Stimulated activated CD8-positive, alpha-beta memory T cell treated with anti-CD3 and anti-CD28 coated beads, Interleukin-2, amount 100 ng/mL, for 48 hours (primary cell): ENCODE measurements at places on chromosomes 4 and X.

DNA sequence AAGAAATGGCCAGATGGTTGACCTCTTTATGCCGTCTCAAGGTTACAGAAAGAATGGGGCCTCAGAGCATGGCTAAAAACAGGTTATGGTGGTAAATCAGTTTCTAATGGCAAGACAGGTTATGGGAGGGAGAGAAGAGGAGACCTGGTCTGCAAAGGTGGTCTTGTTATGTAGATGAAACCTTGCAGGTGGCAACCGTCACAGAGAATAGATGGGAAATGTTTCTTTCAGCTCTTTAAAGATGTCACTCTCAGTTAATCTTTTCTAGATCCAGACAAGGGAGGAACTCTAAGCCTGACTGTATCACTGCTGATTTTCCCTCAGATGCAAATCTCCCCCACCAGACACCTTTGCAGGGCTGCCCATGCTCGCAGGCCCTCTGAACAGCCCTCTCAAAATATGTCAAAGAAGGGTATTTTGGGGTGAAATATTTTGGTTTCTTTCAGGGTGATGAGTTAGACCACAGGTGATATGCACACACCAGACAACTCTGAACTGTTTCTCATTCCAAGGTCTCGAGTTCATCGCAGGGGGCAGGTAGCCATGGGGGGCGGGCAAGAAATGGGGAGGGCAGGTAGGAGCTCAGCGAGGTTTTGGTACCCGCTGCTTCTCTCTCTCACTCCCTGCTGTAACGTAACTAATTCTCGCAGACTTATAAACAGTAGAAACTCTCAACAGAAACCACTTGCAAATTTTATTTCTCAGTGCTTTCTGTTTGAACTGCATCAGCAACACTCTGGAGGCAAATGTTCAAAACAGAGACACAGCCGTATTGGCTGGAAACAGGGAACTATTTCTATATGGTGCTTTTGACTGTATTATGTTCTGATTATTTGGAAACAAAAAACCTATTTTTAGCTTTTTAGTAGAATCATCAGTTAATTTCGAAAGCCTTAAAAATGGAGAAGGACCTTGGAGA lies 32.4 kb downstream of the CASP3 start:
- DNase-seq = no peak

DNA sequence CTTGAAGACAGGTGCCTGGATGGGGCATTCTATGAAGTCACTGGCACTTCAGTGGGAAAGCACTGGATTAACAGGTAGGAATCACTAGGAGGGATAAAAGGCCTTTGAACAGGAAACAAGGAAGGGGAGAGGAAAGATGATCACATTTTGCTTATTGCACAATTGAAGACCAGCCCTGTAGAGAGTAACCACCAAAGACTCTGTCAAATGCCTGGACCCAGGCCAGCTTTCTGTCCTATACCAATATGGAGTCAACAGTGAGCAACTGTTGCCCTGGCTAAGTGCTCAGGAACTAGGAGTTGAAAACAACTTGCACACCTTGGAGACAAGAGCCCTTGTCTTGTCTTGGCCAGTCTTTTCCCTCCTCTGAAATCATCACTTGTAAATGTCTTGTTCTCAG lies 14.1 kb upstream of the RTL3 start:
- no peak for DNase-seq

GRCh38 chr4:111960241-111960667 lies 185.0 kb upstream of the FAM241A start:
- DNase-seq = no peak

DNA sequence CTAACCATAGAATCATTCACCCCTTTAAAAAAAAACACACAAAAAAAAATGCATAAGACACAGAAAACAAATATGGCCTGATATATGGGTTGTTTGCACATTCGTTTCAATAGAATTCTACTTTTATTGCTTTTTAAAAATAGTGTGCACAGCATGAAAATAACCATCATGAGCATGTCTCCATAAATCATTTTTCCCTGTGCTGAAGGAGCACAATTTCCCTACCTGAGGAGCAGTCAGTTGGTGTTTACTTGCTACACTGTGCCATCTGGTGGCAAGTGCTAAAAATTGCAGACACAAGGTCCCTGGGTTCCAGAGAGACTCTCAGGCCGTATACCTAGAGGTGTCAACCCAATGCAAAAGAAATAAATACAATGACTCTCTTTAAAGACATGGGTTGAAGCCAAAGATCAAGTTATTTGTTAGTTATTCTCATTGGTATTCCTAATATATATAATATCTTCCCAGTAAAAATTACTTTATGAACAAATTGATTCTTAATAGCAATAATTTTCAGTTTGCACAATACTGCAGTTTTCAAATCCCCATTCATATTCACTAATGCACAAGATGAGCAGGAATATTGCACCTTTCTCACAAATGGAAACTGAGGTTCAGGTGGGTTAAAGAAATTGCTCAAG lies 551.4 kb downstream of the IQCM start:
- DNase-seq = no peak

GRCh38 chr4:93981594-93981993 lies 153.0 kb downstream of the ATOH1 start:
- no peak for DNase-seq

- DNase-seq = no peak
These were observed 502.9 kb downstream of the ANKRD50 start for GRCh38 chr4:124209626-124210025.

DNA sequence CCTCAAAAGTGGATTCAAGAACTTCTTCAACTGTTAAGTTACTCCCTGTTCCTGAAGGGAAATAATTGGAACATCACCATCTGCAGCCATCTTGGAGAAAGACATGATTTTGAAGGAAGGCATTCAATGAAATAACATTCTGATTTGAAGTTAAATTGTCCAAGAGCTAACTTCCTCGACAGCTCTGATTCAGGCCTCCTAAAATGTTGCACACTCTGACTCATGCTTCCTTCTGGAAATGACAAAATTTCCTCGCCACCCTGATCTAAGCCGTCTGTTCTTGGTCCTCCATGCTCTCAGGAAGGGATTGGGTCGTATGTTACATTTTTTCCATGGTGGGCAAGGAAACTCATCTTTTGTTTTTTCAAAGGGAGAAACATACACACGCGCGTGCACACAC lies 496.9 kb upstream of the DIPK2B start:
- DNase-seq = no peak

GRCh38 chr4:153780876-153781275 lies 8.0 kb downstream of the SFRP2 start:
- DNase-seq = no peak

DNA sequence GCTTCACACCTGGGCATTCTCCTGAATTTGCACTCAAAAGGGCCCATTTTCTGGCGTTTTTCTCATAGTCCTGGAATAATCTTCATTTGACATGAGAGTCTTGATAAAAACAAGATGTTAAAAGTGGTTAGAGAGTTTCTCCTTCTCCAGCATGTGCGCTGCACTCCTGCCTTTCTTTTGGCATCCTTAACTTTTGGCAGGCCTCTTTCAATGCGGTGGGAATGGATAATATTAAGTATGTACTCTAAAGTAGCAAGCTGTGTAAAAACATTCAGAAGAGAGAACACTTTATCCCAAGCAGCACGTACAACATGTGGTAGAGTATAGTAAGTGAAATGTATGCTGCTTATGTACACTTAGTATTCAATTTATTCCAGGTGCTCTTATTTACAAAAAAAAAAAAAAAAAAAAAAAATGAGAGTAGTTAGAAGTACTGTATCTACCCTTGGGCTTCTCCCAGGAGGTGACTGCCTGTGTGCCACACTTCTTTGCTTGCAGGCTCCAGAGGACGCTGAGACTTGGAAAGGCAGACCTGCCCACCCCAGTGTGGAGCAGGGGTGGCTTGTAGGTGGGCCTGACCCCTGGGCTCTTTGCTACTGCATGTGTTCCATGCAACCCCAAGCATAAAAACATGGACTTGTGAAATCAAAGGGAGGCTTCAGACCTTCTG lies 3.9 kb downstream of the FGF2 start:
- no peak for DNase-seq

DNA sequence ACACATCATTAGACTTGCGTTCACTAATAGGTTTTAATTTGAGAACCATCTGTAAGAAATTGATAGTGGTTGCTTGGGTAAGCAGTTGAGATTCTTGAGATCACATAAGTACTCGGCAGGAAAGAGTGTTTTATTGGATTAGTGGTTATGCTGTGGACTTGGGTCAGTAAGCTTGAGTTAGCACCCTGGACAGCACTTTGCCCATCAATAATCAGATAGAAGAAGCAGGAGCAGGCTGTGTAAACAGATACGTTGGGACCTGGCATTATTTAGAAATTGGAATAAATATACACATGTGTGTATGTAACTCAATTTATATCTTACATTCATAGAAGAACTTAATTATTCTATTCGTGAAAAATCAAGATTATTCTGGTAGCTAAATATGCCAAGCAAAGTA lies 357.5 kb upstream of the SMIM31 start:
- no peak for DNase-seq

DNA sequence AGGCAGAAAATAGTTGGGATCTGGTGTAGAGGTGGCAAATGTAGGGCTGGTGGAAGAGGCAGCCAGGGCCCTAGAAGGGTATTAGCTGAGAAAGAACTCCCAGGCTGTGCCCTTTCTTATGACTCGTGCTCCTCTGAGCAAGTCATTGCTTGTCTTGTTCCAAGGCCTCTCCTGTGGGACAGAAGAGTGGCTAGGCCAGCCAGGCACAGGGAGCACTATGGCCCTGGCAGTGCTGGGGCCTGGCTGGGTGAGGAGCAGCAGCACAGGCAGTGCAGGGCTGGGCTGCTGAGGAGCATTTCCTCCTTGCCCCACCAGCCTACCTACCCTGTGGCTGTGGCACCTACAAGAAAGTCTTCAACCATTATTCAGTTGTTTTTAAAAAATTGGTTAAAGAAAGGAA lies 298.5 kb upstream of the NR3C2 start:
- DNase-seq = no peak

DNA sequence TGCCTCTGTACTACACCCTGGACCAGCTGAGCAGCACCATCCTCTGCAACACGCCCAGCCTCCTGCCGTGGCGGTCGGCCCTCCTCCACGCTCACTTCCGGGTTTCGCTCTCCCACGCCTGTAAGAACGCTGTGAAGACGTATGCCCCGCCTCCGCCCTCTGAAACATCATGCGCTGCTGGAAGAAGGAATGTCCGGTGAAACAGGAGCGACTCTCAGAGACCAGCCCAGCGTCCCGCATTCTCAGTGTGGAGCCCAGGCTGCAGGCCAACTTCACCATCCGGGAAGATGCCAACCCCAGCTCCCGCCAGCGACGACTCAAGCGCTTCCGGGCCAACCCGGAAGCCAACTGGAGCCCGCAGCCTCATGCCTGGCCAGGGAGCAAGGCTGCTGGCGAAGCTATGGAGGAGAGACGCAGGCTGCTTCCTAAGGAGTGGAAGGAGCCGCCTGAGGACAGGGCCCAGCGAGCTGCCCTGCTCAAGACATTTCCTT lies 186.1 kb upstream of the SLITRK2 start:
- no peak for DNase-seq

- no peak for DNase-seq
These were observed 198.8 kb upstream of the ANXA10 start for GRCh38 chr4:167893531-167893930.

DNA sequence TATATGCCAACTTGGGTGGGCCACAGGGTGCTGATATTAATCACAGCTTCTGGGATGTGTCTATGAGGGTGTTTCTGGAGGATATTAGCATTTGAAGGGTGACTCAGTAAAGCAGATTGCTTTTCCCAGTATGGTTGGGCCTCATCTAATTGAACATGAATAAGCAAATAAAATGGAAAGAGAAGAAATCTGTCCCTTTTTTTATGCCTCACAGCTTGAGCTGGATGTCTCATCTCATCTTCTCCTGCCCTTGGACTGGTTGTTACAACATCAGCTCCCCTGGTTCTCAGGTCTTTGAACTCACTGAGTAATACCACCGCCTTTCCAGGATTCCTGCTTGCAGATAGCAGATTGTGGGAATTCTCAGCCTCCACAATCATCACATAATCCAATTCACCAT lies 1149.2 kb downstream of the PCDH18 start:
- no peak for DNase-seq

GRCh38 chr4:47390428-47391125 lies 72.9 kb downstream of the COMMD8 start:
- DNase-seq = no peak

DNA sequence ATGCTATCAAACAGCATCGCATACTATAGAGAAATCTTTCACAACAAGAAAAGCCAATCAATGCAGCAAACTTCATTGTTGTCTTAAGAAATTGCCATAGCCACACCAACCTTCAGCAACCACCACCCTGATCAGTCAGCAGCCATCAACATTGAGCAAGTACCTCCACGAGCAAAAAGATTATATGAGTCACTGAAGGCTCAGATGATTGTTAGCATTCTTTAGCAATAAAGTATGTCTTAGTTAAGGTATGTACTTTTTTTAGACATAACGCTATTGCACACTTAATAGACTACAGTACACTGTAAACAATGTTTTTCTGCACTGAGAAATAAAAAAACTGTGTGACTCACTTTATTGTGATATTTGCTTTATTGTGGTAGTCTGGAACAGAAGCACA lies 37.8 kb upstream of the FUNDC1 start:
- DNase-seq = no peak

- no peak for DNase-seq
These were observed 100.2 kb upstream of the CXCL13 start for GRCh38 chr4:77505275-77505957.

GRCh38 chr4:67167849-67168248 lies 377.5 kb downstream of the CENPC start:
- no peak for DNase-seq

GRCh38 chrX:24229400-24229879 lies 79.9 kb downstream of the ZFX start:
- no peak for DNase-seq
